Astrocyte of the spinal cord (primary cell): ENCODE measurements at places on chromosomes 2 and 18.

GRCh38 chr2:118923371-118923770, 18.6 kb upstream of the MARCO start:
- DNase-seq, result no peak

DNA sequence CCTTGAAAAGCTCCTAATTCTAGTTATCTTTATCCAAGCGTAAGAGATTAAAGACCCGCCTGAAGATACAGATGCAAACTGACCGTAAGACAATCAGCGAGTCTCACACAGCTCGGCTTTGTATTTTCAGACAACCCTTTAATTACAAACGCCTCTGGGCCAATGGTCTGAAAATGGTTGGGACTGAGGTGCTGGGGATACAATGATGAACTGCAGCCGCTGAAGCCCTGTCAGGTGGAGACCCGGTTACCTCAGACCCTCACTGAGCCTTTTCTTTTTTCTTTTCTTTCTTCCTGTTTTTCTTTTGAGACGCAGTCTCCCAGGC, 715 bp upstream of the CFAP36 start:
- DNase-seq, result peak; percentile 7

GRCh38 chr18:52286675-52287074, 53.3 kb upstream of the DCC start:
- no peak for DNase-seq

- peak; percentile 42 for DNase-seq
These were observed 2.1 kb upstream of the CLIP4 start for GRCh38 chr2:29113027-29113686.

DNA sequence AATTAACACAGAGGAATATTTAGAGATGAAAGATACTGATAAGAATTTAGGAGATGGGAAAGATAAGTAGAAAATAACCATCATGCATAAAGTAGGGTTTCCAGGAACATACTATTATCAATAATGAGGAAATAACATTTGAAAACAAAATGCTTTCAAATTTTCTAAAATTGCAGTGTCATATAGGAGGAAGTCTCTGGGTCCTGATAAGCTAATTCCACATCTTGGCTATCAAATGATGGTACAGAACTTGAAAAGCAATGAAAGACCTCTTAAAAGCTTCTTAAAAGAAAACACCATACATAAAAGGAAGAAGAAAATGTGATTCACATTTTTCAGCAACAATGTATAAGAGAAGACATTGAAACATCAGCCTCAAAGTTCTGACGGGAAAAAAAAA, 1024.8 kb downstream of the TSN start:
- DNase-seq, result no peak

DNA sequence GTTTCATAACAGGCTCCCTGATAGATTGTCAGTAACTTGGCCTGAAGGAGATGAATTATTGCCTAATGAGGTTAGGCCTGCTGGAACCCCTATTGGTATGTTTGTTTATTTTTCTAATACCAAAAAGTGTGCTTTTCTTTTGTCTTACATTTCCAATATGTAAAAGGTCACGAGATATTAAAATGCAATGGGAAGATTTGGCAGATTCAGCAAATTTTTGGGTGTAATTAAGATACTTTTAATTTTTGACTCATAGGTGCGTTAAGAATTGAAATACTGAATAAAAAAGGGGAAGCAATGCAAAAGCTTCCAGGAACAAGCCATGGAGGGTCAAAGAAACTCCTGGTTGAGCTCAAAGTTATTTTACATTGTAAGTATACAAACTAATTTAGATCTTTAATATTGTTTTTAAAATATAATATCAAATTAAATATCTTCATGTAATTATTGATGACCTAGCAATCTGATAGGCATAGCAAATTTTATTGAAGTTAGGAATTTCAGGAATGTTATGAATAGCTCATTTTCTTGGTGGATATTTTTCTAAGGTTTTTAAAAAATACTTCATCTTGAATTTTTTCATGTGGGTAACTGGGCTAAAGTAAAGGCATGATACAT, 52.1 kb downstream of the SMCHD1 start:
- DNase-seq, result no peak
